ENCODE measurements at places on chromosomes 13 and 19.

DNA sequence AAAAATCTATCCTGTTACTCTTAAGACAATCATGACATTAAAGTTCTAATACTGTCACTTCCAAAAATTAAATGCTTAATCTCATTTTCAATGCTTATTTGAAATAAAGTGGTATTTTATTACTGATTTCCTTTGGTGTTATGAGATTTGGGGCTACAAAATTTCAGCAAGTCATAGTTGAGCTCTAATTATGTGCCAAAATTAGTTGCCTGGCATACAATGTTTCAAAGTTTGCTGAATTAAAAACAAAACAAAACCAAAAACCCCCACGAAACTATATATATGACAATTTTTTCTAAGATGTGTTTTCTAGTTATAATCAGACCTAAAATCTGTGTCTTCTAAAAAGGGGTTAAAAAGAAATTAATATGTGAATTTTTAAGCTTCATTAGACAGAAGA, 62.2 kb downstream of the KCNRG start:
- no peak for DNase-seq

DNA sequence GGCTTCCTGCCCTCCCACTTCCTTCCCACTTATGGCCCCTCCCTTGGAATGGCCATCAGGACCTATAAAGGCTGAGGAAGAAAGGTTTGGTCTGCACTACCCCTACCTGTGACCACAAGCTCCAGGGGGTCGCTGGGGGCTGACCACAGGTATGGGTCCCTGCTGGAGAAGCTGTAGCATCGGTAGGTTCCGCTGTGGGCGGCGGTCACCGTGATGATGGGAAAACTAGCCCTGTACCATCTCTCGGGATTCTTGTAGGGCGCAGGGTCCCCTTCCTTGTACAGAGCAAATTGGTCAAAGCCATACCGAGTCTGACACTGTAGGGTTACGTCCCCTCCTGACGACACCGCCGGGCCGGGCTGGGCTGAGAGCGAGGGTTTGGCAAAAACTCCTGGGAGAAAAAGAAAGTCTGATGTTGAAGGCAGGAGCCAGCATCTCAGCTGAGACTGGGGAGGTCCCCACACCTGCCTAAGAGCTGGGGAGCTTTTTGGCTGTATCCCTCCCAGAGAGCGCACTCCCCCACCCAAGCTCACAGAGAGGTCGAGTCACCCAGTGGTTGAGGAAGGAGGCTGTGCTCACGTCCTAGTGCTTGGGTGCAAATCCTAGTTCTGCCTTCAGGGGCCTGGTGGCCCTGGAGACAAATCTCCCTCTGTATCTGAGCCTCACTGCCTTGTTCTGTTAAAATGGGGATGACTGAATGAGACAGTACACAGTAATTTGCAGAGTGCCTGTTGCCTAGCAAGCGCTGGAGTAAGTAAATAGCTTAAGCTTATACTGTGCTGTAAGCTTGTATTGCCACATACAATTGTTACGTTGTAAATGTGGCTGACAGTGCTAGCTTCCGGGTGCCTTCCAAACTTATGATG, 10.4 kb downstream of the GP6 start:
- no peak for DNase-seq

- no peak for DNase-seq
These were observed 287.4 kb downstream of the SHISA2 start for GRCh38 chr13:25764378-25764777.

DNA sequence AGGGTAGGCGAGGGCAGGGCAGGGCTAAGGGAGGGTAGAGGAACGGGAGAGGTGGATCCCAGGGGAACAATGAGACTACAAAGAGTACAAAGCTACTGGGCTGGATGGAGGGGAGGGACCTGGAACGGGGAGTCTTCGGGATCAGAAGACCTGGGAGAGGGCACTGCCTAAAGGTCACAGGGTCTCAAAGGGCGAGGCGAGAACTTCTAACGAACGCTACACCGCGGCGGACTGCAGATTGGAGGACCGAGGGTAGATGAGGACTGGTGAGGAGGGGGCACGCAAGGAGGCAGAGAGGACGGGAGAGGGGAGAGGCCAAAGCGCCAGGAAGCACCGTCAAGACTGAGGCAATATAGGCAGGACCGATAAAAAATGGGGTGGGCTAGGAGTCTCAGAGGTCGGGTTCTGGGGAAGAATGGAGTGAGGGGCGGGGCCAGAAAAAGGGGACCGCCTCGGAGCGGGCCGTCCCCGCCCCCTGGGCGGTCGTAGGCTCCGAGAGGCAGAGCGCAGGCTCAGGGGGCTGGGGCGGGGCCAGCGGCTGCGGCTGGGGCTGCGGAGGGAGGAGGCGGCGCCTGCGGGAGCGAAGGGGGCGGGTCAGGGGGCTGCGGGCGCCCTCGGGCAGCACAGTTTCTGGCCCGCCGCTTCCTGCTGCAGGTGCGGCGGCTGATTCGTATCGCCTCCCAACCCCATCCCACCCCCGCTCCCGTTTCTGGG, 1.3 kb upstream of the KCNC3 start:
- no peak for DNase-seq

- DNase-seq, result no peak
These were observed 155.0 kb downstream of the POSTN start for GRCh38 chr13:37443538-37443937.

- DNase-seq, result no peak
These were observed 13.6 kb upstream of the CLASRP start for GRCh38 chr19:45025264-45025663.

GRCh38 chr19:31725051-31725450, 375.8 kb upstream of the TSHZ3 start:
- DNase-seq, result no peak

DNA sequence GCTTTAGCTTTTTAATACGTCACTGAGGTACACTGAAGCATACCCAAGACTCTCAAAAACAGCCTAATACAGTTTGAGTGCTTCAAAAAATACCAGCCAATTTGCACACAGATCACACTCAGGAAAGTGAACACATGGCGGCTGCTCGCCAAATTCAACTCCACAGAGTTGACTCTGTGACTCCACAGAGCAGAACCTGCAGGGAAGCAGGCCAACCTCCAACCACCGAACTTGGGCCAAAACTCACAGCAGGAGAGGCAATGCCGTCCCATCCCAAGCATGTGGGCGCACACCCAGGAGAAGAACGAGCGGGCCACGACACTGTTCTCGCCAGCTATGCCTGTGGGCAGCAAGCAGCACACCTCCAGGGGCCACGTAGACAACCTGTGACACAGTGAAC, 21.1 kb downstream of the ELL start:
- peak; percentile 70 for DNase-seq

DNA sequence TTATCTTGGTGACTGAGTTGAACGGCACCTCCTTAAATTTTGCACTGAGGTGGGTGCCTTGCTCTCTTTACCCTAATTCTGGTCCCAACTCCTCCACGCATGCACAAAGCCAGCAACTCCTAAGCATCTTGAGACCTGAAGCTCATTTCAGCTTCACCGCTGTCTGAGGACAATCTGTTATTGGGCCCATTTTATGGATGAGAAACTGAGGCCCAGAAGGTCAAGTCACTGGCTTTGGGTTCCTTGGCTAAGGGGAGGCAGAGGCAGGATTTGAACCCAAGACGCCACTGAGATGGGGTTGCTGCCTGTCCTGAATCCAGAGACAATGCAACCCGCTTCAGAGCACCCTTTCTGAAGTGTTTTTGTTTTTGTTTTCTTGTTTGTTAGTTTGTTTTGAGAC, 22.7 kb downstream of the TINCR start:
- no peak for DNase-seq

- DNase-seq, result no peak
These were observed 105.4 kb downstream of the WDFY2 start for GRCh38 chr13:51689663-51689996.

DNA sequence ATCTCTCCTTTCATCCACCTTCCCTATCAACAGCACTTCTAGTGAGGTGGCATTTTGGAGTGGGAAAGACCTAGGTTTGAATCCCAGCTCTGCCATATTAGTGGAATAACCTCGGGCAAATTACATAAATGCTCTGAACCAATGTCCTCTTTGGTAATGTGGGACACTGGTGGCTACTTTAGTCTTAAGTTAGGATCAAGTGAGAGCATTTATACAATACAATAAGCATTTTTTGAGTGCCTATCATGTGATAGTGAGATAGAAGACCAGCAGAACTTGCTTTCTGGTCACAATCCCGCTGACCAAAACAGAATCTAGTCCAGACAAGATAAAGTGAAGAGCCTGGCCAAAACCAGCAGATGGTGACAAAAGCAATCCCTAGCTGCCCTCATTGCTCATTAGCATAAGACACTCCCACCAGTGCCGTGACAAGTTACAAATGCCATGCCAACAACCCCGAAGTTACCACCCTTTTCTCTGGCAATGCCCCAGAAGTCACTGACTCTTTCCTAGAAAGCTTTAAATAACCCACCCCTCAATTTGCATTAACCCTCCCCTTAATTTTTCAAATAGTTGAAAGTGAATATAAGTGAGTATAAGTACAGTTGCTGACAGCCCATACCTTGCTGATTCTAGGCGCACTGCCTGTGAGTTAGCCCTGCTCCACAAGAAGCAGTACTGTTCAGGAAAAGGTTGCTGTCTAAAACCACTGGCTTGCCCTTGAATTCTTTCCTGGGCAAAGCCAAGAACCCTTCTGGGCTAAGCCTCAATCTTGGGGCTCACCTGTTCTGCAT, 28.9 kb upstream of the KPNA3 start:
- no peak for DNase-seq

GRCh38 chr19:19031891-19032290, 1.4 kb downstream of the SUGP2 start:
- DNase-seq, result no peak

DNA sequence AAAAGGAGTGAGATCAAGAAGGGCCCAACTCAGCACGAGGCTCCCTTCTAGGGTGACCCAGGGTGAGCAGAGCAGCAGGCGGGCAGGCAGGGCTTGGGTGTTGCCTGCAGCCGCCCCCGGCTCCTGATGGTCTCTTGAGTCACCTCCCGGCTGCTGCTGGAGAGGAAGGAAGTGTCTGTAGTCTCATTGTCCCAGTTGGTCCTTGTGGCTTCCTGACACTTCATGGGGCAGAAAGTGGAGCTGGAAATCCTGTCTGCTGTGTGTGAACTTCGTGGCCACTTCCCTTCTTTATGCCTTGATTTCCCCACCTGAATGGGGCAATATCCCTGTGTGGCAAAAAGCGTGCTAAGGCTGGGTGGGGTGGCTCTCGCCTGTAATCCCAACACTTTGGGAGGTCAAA, 2.5 kb downstream of the MAP1S start:
- no peak for DNase-seq

GRCh38 chr19:14425696-14426138, 6.6 kb upstream of the DDX39A start:
- DNase-seq, result no peak

GRCh38 chr13:106691861-106692260, 123.9 kb upstream of the ARGLU1 start:
- no peak for DNase-seq

GRCh38 chr13:79711631-79712030, 230.7 kb downstream of the NDFIP2 start:
- no peak for DNase-seq

- no peak for DNase-seq
These were observed 7.0 kb downstream of the ZNF749 start for GRCh38 chr19:57441979-57442752.

- no peak for DNase-seq
These were observed 116.1 kb upstream of the TSC22D1 start for GRCh38 chr13:44692173-44692713.

- no peak for DNase-seq
These were observed 17.9 kb downstream of the ALG5 start for GRCh38 chr13:36981156-36981743.

DNA sequence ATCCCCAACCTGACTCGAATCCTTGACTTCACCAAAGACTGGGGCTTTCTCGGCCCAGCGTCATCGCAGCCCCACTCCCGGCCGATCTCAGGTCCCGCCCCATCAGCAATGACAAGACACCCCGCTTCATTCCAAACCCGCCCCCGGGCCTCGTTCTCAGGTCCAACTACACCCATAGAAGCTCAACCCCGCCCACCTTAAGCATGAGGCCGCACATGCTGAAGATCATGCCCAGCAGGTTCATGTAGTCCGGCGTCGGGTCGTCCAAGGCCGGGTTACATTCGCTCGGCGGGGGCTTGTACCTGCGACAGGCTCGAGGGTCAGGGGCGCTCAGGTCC, 2.3 kb downstream of the WDR83 start:
- DNase-seq, result no peak

GRCh38 chr13:35694031-35694430, 217.5 kb upstream of the MAB21L1 start:
- no peak for DNase-seq

GRCh38 chr19:3980353-3981251, 4.7 kb downstream of the EEF2 start:
- no peak for DNase-seq

- DNase-seq, result no peak
These were observed 2.6 kb upstream of the LGALS4 start for GRCh38 chr19:38815059-38816001.

DNA sequence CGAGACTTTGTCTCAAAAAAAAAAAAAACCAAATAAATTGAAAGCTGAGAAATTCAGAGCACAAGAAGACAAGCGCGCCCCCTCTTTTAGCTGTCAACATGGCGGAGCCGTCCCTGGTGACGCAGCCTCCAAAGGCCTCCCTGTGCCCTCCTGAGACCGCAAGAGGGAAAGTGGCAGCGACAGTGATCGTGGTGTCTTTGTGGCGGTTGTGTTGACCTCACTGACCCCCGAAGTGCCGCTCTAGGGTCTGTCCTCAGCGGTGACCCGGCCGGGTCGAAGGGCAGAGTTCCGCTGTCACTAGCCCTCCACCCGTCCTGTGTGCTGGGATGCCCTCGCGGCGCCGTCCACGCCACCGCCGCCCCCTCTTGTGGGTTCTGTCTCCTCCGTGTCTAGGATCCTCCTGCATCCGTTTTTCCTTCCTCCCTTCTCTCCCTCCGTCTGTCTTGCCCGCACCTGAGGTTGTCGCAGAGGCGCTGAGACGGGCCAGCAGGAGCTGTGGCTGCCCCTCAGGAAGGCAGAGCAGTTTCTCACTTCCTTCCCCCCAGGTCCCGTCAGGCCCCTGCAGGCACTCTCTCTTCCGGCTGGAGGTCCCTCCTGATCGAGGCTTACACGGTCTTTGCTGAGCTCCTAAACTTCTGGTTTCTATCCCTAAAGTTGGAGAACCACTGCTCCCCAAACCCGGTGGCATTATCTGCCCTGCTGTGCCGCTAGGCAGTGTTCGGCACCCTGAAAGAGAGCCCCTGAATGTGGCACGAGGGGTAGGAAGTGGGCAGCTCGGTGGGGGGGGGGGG, 7.2 kb downstream of the UHRF1 start:
- DNase-seq, result no peak

All from thoracic aorta (tissue), 2 donors.